ENCODE measurements at places on chromosomes 12 and 14.

DNA sequence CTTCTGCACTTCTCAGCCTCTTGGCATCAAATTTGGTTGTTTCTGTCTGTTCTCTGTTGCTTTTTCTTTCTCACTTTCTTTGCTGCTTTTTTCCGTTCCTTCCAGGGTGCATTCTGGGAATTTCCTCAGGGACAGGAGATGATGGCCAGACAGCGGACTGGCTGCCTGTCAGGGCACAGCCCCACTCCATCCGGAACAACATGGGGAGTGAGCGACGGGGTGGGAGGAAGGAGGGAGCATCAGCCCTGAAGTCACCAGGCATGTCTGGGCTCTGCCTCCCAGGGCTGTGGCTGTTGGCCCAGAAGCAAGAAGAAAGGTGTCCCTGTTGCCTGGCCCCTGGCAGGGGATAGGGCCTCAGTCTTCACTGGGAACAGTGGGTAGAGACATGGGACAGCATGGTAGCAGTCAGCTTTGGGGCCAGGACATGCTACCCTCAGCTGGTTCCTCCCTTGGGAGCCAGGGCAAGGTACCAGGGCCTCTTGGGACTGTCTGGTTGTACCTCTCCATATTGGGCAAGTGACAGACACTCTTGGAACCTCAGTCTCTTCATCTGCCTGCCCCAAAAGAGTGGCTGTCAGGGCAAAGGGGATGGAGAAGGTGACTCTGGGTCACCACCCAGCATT, 8.6 kb downstream of the PGF start:
- DNase-seq, result no peak

GRCh38 chr14:95327558-95328374, 8.1 kb upstream of the CLMN start:
- no peak for DNase-seq

DNA sequence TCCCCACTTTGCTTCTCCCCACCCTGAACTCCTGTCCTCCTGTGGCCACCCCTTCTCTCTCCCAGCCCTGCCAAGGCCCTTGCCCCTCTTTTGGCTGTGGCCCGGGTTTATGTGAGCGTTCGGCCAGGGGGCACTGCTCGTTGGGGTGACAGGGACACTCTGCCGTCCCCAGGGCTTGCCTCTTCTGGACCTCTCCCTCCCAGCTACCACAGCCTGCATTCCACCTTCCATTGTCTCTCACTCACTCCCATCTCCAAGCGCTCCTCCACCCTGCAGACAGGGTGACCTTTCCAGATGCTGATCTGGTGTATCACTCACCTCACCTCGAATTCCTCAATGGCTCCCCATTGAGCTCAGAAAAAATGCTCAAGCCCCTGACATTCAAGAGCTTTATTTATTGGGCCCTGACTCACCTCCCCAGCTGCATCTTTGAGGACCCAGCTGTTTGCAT, 1.4 kb downstream of the SERPINA9 start:
- peak; percentile 24 for DNase-seq

GRCh38 chr12:93778306-93778705, 101.1 kb downstream of the CRADD start:
- peak; percentile 24 for DNase-seq

DNA sequence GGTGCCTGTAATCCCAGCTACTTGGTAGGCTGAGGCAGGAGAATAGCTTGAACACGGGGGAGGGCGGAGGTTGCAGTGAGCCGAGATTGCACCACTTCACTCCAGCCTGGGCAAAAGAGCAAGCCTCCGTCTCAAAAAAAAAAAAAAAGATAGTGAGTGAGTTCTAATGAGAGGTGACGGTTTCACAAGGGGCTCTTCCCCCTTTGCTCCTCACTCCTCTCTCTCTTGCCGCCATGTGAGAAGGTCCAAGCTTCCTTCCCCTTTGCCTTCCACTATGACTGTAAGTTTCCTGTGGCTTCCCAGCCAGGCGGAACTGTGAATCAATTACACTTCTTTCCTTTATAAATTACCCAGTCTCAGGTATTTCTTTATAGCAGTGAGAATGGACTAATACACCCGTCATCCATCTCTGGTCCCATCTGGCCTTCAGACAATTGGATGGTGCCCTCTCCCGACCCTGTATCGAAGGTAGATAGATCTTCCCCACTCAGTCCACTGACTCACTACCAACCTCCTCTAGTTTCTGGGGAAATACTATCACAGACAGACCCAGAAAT, 27.0 kb upstream of the RCOR1 start:
- DNase-seq, result no peak

- DNase-seq, result no peak
Observed at GRCh38 chr12:75786070-75786469, 245.5 kb downstream of the PHLDA1 start.

DNA sequence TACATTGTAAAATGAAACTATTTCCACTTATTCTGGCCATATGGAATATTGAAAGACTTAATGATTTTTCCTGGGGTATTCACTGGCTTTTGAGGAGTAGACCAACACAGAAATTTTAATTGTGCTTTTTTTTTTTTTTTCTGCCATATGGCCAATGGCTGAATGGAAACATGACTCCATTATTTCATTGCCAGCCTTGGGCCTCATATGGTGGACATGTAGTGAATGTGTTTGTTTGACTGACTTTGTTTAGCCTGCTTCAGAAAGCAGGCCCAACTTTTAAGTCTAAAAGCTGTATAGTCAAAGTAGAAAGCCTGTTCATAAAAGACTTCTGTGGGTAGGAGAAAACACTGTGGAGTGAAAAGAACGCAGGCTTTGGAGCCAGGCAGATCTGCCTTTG, 2.4 kb downstream of the GNG2 start:
- no peak for DNase-seq

- no peak for DNase-seq
Observed at GRCh38 chr12:52415870-52416750, 10.0 kb upstream of the KRT82 start.

DNA sequence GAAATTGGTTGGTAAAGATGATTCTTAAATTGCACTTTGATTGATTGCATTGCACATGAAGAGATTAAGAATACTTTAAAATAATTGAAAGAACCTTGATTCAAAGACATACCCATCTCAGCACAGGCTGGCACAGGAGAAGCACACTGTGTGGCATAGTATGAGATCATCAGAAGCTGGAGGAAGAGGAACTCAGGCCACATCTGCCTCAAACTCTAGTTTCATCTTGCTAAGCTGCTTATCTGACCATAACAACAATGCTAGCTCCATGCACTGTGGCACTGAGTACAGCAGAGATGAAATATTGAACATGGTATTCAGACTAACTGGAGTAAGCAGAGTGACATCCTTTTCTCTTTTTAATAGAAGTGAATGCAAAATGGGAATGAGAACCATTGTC, 99.1 kb downstream of the TBC1D30 start:
- DNase-seq, result no peak

DNA sequence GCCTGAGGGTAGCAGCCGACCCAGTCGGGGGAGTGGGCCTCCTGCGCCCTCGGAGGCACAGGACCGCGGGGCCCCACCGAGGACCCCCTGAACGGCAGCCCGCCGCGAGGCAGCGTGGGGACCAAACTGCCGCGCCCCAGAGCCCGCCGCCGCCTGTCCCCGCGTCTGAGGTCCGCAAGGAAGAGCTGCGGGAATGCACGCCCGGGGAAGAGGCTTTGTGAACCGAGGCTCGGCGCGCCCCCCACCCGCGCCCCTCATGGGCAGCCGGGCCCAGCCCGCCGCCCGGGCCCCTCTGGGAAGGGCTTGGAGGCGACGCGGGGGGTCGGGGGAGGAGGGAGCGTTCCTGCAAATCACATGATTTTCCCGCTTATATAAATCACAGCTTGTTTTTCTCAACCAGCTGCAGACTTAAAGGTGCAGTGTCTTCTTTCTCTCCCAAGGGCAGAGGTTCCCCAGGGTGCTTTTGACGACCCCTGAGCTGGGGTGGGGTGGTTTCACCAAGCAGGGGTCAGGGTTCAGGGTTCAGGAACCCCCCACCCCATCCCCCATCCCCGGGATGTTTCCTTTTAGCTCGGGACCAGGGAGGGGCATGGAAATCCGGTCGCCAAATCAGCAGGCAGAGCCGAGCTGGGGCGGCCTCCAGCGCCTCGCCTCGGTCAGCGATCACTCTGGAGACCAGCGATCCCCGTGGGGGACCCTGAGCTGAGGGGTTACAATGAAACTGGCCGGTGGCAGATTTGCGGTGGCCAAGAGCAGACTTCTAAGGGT, 44.7 kb upstream of the ATP23 start:
- peak; percentile 55 for DNase-seq

DNA sequence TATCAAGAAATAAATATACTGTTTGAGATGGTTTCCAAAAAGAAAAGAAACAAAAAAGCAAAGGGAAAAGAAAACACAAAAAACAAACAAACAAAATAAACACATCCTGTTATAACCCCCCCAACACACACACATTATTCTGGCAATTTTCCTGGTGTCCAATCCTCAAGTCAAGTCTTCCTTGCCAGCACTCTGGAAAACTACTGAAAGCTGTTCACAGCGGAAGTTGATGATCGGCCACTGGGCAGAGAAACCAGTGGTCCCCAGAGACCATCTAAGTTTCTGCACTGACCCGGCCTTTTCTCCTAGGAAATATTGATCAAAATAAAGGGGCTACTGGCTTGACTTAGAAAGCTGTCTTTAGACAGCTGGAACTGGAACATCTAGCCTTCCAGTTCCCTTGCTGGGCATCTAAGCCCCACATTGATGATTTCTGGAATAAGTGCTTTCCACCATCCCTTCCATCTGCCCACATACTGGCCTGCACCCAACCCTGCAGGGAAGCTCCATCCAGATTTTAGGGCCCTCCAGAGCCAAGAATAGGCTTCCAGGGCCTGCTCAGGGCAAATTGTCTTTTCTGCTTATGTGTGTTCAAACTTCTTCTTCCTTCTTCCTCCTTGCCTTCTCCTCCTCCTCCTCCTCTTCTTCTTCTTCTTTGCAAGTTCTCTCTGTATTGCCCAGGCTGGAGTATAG, 11.6 kb upstream of the PPP1CC start:
- no peak for DNase-seq

DNA sequence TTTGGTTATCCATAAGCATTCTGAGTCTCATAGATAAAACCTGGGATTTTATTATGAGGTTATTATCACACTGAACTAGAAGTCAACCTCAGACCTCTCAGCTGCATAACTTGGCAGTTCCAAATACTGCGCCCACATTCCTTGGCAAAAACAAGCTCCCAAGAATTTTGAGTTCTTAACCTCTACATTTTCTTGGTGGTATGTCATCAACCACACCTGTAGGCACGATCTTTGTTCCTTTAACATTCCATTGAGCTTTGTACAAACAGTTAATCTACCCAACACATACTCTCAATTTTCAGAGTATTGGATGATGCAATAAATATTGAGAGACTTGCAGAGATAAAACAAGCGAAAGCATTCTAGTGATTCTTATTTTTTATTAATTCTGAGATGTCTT, 371.8 kb upstream of the PRICKLE1 start:
- DNase-seq, result peak; percentile 39

- no peak for DNase-seq
Observed at GRCh38 chr12:69886715-69887114, 61.7 kb downstream of the MYRFL start.

DNA sequence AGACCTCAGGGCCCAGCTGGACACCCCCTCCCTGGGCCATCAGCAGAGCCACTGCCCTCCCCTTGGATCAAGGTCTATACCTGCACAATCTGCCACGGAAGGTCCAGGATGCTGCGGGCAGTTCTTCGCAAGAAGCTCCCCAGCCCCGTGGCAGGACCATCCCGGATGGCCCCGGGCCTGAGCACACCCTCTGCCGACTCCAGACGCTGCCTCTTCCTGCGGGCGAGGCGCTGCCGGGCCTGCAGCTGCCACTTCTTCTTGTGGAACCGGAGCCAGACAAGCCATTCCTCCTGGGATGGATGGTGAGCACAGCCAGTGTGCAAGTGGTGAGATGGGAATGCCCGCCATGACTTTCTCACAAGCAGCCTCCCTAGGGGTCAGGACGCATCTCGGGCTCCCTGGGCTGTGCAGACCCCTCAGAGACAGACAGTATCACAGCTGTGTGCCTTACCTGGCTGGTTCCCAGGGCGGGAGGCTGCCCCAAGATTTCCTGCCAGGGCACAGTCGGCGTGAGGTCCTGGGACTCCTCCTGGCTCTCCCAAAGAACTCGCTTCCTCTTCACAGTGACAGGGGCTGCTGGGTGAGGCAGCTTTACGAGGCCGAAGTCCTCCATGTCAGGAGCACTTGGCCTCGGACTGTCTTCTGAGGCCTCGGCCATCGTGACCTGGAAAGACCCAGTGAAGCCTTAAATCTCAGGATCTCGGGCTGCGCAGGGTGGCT, 30.8 kb downstream of the P2RX2 start:
- DNase-seq, result no peak

All from HTR-8/SVneo (cell line).